Vagina (tissue), 2 donors: ENCODE measurements at places on chromosomes 4 and X. TPM values are rescaled to one million over a fixed set of nuclear protein-coding genes. Genes with fewer than 3 reads are reported as not detected.

GRCh38 chr4:130336585-130337217 is 1240.7 kb downstream of the C4orf33 start:
- no peak for DNase-seq

WDR17 gene
- 2.0 TPM for total RNA-seq

KLHL4 gene
- total RNA-seq, result 0.25 TPM

DNA sequence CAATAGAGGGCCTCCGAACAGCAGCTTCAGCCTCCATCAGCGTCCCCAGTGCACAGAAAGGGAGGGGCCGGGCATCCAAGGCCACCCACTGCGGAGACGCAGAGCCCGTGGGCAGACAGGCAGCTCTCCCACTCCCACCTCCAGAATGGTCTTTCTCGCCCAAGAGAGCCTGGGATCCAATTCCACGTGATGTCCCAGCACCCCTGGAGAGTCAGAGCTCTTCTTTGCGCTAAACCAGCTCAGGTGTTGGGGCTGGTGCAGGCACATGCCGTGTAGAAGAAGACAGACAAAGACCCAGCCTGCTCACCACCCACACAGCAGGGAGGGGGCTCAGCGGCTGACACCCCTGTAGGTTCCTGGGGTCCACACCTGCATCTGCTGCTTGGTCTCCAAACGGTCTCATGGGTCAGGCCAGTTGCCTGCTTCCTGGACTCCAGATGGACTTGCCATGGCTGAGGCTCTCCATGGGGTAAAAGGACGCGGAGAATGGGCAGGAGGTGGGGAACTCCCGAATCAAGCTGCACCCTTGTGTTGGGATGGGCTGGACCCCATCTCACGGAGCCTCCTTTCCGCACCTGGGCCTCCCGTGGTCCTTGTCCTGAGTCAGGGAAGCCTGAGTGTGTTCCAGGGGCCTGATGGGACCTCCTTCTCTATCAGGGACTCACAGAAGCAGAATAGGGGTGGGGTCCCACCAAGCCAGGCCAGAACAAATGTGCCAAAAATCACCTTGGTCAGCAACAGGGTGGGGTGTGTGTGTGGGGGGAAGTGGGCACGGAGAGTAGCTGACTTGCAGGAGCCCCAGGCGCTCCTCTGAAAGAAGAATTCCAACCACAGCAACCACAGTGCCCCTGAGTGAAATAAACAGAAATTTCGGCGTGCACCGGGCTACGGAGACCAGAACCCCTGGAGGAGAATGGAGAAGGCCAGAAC is 11.6 kb upstream of the ASMTL start:
- DNase-seq, result peak; percentile 52

DNA sequence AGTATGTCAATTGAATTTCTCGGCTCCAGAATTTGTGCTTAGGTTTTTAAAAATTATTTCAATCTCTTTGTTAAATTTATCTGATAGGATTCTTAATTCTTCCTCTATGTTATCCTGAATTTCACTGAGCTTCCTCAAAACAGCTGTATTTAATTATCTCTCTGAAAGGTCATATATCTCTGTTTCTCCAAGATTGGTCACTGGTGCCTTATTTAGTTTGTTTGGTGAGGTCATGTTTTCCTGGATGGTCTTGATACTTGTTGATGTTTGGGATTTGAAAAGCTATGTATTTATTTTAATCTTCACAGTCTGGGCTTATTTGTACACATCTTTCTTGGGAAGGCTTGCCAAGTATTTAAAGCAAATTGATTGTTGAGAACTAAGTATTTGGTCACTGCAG is 24.7 kb upstream of the HERC3 start:
- DNase-seq, result no peak

GRCh38 chr4:149521611-149522425 is 293.8 kb downstream of the IQCM start:
- DNase-seq, result no peak

GRCh38 chrX:22690116-22690515 is 309.6 kb upstream of the DDX53 start:
- no peak for DNase-seq

DNA sequence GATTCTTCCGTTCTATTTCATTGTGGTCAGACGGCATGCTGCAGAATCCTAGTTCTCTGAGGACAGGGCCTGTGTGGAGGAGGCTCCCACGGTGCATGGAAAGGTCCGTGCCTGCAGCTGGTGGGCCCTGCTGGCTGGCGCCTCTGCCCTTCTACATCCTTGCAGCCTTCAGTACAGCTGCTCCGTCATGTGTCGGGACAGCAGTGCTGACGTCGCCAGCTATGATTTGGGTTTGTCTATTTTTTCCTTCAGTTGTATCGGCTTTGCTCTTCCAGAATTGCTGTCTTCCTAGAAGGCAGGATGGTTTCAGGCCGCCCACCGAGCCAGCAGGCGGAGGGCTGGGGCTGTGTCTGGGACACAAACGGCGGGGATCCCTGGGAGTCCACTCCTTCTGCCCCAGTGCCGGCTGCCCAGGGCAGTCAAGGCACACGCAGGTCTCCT is 32.1 kb upstream of the CPLX1 start:
- no peak for DNase-seq

- DNase-seq, result peak; percentile 82
Measured at GRCh38 chr4:9979101-9979701, 42.1 kb downstream of the SLC2A9 start.

- no peak for DNase-seq
Measured at GRCh38 chr4:123913598-123913997, 517.0 kb downstream of the SPRY1 start.

CT47B1 gene
- total RNA-seq, result not detected

- DNase-seq, result no peak
Measured at GRCh38 chrX:103756736-103757135, 19.9 kb upstream of the PLP1 start.

PLS3 gene
- 382 TPM for total RNA-seq

GRCh38 chr4:48979914-48980579 is 6.0 kb upstream of the CWH43 start:
- no peak for DNase-seq

GRCh38 chr4:151087467-151087866 is 12.0 kb upstream of the RPS3A start:
- no peak for DNase-seq

DNA sequence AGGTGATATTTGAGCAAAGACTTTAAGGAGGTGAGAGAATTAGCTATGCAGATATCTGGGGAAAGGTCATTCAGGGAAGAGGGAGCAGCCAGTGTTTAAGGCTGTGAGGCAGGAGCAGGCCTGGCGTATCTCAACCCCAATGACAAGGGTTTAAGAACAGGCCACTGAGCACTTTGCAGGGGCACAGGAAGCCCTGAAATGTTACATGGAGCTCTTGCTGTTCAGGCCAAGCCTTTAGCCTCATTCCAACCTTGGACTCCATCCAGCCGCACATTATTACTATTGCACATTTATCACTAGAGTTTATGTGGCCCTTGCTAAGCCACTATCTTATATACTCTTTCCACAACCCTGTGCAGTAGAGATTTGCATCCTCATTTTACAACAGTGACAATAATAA is 114.0 kb downstream of the EFNB1 start:
- DNase-seq, result no peak

DNA sequence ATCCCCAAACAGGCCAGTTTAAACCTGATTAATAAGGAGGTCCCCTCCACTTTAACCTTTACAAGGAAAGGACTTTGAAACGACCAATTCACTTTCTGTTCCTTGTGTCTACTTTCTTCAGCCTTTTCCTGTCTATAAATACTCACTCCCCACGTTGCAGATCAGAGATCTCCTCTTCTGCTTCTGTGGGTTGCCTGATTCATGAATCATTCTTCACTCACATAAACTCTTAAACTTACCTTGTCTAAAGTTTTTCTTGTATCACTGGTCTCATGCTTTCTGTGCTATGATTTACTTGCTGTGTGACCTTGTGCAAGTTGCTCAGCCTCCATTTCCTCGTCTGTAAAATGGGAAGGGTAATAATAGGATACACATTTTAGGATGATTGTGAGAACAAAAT is 236.1 kb downstream of the QDPR start:
- no peak for DNase-seq

MAGEC2 gene
- not detected for total RNA-seq

DNA sequence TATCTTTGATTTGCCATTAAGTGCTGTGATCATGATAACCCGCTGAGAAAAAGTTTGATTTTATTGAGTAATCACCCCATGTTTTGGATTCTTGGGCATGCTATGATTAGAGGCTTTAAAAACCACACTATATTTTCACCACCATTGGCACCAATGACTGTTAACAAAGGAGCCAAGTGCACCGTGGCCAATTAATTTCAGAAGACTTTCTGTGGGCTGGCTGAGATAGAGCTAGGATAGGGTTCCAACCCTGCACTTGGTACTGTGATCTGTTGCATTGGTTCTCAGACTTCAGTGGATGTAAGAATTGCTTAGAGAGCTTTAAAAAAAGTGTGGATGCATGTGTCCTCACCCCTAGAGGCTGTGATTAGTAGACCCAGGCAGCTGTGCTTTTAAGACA is 32.4 kb downstream of the OCRL start:
- no peak for DNase-seq

DAPP1 gene
- 22.6 TPM for total RNA-seq

XKRX gene
- 0.74 TPM for total RNA-seq

DNA sequence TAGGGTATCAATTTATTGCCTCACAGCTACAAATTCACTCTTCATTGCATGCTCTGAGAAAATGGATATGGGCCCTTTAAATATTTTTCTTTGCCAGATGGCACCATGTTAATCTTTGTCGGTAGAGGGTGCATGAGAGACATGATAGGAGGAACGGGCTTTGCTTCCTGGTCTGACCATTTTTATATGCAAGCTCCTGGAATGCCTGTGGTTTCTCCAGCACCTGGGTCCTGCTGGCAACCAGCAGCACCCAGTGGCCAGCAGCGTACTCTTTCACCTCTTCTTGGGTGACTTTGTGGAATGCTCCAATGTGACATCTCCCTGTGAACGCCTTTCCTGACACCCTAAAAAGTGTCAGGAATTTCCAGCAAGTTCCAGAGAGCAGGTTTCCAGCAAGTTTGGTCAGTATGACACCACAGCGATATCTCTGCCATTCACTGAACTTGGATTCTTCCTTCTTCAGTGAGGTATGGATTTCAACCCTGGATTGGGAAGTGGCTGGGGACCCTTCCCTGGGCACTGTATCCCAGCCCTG is 140.3 kb upstream of the PGRMC2 start:
- DNase-seq, result no peak

- DNase-seq, result no peak
Measured at GRCh38 chrX:31127716-31128115, 55.9 kb upstream of the FTHL17 start.

GRCh38 chr4:18214411-18215055 is 193.0 kb upstream of the LCORL start:
- DNase-seq, result no peak

FAM47A gene
- total RNA-seq, result not detected

DNA sequence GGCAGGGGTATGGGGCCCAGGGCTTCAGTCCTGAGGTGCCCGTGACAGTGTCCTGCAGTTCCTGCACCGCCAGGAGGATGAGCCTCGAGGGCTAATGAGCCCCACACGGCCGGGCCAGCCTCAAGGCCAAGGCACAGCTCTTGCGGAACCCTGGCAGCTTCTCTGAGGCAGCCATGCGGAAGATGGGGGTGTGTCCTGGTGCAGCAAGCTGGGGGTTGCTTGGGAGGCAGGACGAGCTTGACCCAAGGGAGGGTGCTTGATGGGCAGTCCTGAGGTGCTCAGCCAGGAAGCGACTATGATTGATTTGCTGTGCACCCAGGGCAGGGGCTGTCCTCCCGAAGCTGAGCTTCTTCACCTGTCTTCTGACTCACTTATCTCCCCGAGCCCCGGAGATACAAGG is 9.1 kb upstream of the FGFR3 start:
- DNase-seq, result no peak

DNA sequence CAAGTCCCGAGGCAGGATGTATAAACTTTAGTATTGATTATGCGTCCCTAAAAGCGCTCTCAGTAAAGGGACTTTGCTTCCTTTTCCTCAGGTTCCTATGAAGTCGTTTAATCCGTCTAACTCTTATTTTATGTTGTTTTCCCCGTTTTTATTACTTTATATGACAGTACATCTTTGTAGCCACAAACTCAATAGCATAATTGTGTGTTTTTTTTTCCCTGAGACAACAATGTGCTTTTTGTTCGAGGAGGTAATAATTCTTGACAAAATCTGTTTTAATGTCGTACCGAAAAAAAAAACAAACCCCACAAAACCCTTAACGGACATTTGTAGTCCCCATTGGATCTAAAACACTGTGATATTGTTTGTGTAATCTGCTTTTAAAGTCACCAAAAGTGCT is 17.9 kb upstream of the PPP2R3B start:
- no peak for DNase-seq

MAD2L1 gene
- total RNA-seq, result 2.0 TPM

STATH gene
- not detected for total RNA-seq

DNA sequence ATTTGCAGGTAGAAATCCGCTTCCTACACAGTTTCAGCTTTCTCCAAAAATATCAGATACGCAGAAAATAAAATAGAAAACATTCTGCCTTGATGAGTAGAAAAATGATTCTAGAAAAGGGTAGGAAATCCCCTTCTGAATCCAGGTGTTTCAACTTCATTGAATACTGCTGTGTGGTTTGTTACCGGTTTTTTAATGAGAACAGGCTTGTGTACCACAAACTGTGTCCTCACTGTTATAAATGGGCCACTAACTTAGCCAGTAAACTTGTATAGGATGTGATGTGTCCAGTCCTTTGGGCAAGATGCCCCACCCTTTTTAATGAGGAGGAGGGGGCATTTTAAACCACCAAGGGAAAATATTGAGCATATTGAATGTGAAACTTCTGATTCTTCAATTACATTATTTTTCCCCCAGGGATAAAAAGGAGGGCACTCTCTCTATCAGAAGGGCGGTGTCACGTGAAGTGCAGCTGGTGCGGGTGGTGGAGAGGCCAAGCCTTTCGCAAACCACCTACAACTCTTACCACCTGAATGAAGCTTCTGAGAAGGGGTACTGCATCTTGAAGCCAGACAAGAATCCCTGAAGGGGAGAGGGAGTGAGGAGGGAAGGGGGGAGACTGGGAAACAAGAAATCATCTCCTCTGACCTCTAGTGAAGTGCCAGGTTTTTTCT is 4.5 kb downstream of the CXXC4 start:
- no peak for DNase-seq

DNA sequence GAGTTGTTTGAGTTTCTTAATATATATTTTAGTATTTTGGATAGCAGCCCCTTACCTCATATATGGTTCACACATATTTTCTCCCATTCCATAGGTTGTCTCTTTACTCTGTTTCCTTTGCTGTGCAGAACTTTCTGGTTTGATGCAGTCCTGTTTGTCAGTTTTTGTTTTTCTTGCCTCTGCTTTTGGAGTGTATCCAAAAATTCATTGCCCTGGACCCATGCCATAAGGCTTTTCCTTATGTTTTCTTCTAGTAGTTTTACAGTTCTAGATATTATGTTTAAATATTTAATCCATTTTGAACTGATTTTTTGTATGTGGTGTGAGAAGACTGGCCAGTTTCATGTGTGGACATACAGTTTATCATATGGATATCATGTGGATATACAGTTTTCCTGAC is 58.5 kb upstream of the NUDT6 start:
- no peak for DNase-seq

DNA sequence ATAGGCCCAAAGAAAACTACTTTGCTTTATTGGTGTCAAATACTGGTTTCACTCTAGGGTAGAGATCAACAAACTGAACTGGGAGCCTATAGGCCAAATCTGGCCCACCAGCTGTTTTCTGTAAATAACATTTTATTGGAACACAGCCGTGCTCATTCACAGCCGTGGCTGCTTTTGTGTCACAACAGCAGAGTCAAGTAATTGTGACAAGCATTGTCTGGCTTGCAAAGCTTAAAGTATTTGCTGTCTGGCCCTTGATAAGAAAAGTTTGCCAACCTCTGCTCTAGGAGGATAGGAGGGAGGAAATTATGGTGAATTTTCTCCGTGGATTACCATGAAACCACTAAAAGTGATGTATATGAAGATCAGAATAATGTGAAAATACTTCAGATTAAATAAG is 53.4 kb downstream of the GPAT3 start:
- no peak for DNase-seq

- no peak for DNase-seq
Measured at GRCh38 chrX:15224747-15225146, 45.1 kb downstream of the ASB9 start.
